ENCODE measurements at places on chromosomes 1 and 21.

DNA sequence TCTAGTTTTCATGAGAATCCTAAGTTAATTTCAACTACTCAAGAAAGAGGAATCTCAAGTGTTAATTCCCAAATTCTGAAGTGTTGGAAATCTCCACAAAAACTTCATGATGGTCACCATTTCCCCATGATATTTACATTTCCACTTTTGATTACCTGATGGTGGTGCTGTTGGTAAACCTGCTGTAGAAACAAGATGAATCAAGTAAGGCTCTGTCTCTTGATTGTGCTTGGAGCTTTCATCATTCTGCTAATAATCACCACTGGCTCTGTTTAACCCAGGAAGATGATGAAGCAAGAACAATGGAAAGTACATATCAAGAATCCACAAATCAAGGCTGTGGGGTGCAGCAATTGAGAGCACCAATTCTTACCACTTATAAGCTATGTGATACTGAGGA, 77.8 kb downstream of the C4BPA start:
- no peak for DNase-seq

- no peak for DNase-seq
Observed at GRCh38 chr1:37630426-37631028, 4.2 kb downstream of the RSPO1 start.

GRCh38 chr1:244393604-244394176, 58.0 kb downstream of the ADSS2 start:
- no peak for DNase-seq

GRCh38 chr1:54253480-54253879, 53.5 kb downstream of the MRPL37 start:
- no peak for DNase-seq

DNA sequence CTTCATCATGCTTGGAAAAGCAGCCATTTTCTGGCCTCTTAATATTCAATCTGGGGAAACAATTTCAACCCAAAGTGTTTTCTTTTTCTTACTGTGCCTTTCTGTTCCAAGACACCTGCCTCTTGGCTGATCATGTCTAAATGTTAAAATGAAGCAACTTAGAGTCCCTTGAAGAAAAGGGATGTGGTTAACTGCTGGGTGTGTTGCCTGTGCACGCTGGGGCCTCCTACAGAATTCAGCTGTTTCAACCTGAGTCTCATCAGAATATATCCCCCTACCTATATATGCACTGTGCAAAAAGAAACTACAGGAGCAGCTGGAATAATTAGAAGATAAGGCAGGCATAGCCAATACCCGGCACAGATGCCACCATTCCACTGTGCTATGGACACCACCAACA, 222.0 kb downstream of the OMA1 start:
- DNase-seq = no peak

DNA sequence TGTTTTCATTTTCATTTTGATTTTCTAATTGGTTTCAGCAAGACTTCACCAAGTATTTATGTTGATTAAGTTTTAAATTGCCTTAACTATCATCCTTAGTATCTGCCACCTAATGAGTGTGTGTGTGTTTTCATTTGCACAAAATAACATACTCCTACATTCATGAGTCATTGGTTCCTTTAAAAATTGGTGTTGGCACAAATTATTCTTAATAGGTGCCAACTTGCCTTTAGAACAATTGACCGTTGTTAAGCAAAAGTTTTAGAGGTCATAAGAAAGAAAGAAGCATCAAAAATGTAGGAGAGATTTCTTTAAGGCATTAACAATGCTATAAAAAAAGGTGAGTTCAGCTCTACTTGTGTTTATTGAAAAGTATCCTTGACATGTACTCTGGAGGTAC, 77.5 kb downstream of the FNBP1L start:
- DNase-seq = no peak

DNA sequence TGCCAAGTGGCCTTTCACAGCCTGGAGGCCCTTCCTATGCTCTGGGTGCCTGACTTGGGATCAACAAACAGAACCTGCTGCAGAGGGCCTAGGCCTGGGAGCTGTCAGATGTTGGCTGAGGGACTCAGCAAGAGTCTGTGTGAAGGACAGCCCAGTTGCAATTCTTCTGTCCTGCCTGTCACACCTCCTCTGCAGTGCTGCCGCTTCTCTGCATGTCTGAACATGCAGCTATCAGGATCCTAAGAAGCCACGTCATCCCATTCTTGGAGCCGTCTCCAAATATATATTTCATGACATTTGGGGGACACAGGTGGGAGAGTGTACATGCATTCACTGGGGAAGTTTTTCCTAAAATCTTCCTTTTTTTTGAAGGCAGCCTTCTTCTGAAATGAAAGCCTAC, 8.6 kb downstream of the FCAMR start:
- DNase-seq = no peak

- DNase-seq = no peak
Observed at GRCh38 chr21:29233256-29233546, 65.5 kb upstream of the BACH1 start.

GRCh38 chr1:24502065-24502708, 449 bp upstream of the RCAN3 start:
- peak; percentile 91 for DNase-seq

DNA sequence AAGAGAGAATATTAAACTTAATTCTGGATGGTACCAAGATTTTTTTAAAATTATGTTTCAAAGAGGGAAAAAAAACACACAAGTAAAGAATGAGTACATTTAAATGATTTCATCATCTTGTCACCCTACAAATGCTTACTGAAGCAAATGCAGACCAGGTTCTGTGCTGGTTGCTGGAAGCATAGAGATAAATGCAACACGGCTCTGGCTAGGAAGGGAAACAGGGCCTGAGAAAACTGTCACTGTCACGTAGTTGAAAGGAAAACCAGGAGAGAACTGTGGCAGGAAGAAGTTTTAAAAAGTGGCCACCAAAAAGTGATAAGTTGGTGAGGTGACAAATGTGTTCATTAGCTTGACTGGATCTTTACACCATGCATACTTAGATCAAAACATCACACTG, 336.9 kb upstream of the NFIA start:
- no peak for DNase-seq

DNA sequence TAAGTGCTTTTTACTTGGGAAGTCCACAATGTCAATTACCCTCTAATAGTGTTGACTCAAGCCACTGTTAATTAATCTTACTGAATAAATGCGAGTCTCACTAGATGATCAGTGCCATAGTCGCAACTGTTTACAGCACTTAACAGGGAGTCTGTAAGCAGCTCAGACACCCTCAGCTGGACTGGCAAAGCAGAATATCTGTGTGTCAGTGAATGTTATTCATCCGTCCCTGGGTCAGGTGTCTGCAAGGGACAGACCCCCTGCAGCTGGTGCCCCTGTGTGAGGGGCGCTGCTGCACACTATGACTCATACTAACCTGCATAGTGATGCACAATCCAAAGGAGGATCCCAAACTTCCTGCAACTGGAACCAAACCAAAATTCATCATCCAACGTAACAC, 306.5 kb downstream of the HHIPL2 start:
- DNase-seq = no peak

DNA sequence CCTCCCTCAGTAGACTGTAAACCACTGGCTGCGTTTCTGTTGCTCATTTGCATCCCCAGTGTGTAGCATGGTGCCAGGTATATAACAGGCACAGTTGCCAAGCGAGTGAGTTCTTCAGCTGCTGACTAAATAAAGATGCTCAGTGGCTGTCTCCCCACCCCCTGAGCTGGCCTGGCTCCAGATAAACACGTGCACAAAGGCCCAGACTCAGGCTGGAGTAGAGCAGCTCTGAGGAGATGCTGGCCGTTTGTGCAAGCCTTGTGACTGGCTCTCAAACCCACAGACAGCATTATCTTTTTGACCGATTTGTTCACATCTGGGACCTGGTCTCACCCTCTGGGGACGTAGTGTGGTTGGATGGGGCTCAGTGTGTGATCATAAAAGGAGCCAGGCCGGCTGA, 7.1 kb downstream of the CHRNB2 start:
- DNase-seq = no peak

DNA sequence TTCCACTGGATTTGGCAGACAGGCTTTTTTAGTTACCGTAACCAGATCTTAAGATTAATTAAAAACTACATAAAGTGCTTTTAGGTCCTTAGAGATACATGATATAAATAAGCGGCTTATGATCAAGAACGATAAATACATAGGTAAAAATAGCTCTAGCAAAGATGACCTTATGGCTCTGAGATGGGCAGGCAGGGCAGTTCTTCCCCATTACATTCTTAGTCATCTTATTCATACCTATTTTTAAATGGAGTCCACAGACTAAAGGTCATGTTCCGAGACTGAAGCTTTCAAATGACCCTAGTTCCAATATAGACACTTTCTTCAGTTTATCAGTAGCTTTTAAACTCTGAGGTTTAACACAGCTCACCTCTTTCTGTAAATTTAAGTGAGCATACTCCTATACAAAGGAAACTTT, 4.3 kb downstream of the MCL1 start:
- no peak for DNase-seq

GRCh38 chr1:117336088-117336817, 31.0 kb upstream of the MAN1A2 start:
- DNase-seq = no peak

- no peak for DNase-seq
Observed at GRCh38 chr21:36178349-36178748, 21.7 kb downstream of the DOP1B start.

GRCh38 chr1:90973897-90974798, 47.7 kb downstream of the ZNF644 start:
- no peak for DNase-seq

- no peak for DNase-seq
Observed at GRCh38 chr21:45583831-45584509, 41.7 kb upstream of the SLC19A1 start.

GRCh38 chr1:18299441-18300338, 181.0 kb upstream of the KLHDC7A start:
- peak; percentile 22 for DNase-seq

- no peak for DNase-seq
Observed at GRCh38 chr1:16174886-16175598, 19.2 kb upstream of the EPHA2 start.

- DNase-seq = peak; percentile 14
Observed at GRCh38 chr1:38872401-38873026, 634 bp downstream of the MYCBP start.

- DNase-seq = no peak
Observed at GRCh38 chr1:65341381-65341780, 32.0 kb downstream of the DNAJC6 start.

DNA sequence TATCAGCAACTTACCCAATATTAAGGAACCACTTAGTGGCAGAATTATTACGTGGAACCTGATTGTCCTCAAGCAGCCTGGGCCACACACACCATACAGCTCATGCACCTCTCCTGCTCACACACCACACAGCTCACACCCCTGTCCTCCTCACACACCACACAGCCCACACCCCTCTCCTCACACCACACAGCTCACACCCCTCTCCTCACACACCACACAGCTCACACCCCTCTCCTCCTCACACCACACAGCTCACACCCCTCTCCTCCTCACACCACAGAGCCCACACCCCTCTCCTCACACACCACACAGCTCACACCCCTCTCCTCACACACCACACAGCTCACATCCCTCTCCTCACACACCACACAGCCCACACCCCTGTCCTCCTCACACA, 36.8 kb upstream of the LAMC2 start:
- DNase-seq = no peak

- DNase-seq = no peak
Observed at GRCh38 chr1:65459397-65459768, 38.9 kb downstream of the LEPR start.

DNA sequence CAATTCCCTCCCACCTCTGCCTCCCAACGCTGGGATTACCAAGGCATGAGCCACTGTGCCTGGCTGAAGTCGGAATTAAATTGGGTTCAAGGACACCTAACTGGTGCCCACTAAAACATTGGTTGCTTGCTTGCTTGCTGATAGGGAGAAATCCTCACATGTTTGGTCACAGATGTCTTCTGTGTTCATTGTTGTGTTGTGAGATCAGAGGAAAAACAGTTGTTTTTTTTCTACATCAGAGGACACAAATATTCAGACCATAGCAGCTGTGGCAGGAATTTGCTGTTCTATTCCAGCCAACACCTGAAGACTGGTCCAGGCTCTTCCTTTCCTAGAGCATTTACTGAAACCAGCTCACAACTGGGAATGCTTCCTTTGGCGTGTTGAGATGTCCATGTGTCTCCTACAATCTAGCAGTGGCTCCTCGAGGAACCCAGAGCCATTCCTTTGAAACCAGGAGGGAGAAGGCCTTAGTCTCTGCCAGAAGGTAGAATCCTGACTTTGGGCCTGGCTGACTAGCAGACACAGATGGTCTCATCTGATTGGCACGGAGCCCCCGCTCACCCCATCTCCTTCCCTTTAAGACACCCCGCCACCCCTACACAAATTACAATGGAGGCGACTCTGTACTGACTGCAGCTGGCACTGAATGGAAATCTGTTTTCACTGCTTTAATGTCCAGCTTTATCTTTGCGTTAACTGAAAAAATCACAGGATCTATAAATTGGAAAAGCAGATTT, 24.3 kb upstream of the TRIM17 start:
- DNase-seq = no peak

GRCh38 chr21:18334066-18334465, 69.5 kb downstream of the TMPRSS15 start:
- DNase-seq = no peak

GRCh38 chr1:109255678-109256077, 6.3 kb downstream of the CELSR2 start:
- DNase-seq = no peak

GRCh38 chr1:100539836-100540536, 2.0 kb downstream of the GPR88 start:
- no peak for DNase-seq

DNA sequence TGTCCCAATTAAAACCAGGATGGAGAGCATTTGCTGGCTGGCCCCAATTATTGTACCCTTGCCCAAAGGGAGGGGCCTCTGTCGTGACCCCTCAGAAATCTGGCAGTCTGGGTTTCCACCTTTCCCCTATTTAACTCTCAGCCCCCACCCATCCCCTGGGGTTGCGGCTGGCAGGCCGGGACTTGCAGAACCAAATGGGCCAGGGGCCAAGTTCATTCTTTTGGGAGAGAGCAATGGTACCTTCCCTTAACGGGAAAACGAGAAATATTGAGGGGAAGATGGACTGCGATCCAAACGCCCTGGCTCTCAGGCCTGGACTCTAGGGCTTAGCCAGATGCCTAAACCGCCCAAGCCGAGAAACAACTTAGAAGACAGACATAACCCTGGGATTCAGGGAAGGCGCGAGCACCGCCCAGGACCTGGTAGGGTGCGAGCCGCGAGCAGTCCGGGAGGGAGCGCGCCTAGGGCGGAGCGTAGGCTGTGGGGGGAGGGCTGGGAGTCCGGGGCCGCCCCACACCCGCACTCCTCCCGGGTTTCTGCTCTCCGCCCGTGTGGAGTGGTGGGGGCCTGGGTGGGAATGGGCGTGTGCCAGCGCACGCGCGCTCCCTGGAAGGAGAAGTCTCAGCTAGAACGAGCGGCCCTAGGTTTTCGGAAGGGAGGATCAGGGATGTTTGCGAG, at the start of gene SLC27A3:
TSS of gene SLC27A3 (plus strand) at position 628 of the 678 bp plus-strand sequence. CDS start 91 bp downstream, outside the sequence.
- no peak for DNase-seq

GRCh38 chr1:207059881-207060280, 6.8 kb downstream of the PFKFB2 start:
- no peak for DNase-seq

DNA sequence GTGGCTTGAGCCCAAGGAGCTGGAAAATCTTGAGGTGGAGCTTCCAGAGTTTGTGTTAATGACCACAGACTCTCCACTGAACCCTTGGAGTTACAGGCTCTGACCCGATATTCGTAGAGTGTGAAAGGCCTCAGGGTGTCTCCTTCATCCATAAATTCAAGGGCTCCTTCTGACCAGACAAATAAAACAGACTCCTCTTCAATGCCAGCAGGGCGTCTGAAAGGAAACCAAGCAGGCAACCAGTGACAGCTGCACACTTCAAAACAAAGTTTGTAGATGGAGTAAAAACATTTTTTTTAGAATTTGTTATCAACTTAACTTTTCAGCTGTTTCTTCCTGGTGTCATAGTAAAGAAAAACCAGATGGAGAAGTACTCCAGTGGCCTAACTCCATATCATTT, 161.1 kb downstream of the KCTD3 start:
- DNase-seq = no peak

Measured in CD8-positive, alpha-beta T cell (primary cell).